ENCODE measurements at places on chromosomes 3 and 15.

GRCh38 chr3:140455521-140456214 is 222.2 kb upstream of the TRIM42 start:
- DNase-seq = no peak

DNA sequence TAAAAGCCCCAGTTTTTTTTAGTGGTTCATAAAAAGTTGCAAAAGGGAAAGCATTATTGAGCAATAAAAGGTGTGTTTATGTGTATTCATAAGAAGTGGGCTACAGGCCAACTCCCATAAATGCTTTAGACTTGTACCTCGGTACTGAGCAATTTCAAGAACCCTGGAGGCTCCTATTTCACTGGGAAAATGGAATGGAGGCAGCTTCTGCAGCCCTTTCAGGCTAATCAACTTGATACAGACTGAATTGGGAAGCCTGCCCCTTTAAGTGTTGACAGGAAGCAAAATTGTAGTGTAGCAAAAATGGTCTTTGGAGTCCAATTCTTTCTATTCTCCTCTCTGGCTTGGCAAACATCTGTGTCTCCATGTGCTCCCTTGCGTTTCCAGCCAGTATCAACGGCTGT is 118.8 kb downstream of the ECT2 start:
- DNase-seq = no peak

DNA sequence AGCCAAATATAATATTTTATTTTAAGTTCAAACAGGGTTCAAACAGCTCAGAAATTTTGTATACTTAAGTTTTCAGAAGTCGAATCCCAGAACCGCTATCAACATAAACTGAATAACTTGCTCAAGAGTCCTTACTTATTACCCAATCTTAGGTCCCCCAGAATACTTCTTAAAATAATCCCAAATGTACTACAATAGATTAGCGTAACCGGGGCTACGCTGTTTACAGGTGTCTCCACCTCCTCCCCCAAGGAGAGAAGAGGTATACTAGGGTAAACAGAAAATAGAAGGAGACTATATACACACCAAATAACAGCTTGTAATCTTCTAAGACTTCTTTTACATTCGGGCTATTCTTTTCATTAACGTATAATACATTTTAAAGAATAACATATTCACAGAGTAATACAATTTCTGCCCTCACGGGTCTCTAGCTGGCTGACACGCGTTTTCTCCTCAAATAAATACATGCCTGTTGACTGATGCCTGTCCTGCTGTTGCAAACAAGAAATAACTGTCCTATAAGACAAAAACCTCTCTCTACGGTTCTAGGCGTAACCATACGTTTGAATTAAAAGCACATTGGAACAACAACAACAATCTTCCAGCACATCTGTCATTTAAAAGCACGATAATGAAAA is 1.3 kb downstream of the DENND4A start:
- DNase-seq = no peak

- DNase-seq = no peak
Measured at GRCh38 chr3:53049987-53050386, 4.1 kb upstream of the SFMBT1 start.

DNA sequence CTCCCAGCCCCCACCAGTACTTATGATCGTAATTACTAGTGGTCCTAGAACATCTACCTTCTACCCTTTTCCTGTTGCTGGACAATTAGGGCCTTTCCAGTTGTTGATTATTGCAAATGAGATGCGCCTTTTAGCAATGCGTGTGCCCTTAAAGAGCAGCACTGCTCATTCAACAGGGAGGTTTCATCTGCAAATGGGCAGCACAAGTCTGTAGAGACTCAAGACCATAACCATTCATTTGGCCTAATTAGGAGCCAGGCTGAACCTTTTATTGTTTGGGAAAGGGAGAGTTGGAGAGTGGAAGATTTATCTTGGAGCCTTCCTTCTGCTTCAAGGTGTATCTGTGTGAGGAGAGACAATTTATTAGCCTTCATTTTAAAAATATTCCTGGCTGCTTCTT is 42.3 kb downstream of the BOC start:
- DNase-seq = no peak

DNA sequence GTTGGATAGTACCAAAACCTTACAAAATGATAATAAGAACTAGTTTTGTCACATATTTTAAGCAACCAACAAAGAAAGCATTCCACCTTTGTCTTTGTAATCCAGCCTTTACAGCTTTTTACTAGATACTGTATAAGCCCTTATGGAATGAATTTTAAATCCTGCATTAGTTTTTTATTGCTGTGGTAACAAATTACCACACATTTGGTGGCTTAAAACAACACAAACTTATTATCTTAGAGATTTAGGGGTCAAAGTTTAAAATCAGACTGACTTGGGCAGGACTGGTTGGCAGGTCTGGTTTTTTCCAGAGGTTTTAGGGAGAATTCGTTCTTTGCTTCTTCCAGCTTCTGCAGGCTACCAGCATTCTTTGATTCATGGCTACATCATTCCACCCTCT is 108.5 kb upstream of the NLGN1 start:
- DNase-seq = no peak

DNA sequence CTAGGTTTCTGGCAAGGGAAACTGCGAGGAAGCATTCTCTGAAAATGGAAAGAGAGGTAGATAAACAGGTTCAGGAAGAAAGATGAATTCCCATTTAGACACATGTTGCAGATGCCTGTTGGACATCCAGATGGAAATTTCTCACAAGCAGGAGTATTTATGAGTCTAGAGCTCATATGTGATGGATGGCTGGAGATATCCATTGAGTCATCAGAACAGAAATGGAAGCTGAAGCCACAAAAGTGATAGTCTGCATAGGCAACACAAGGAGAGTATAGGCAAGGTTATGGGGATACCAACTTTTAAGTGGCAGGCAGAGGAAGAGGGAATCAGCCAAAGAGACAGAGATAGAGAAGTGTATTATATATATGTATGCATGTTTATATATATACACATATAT is 6.3 kb upstream of the RAMAC start:
- DNase-seq = no peak

DNA sequence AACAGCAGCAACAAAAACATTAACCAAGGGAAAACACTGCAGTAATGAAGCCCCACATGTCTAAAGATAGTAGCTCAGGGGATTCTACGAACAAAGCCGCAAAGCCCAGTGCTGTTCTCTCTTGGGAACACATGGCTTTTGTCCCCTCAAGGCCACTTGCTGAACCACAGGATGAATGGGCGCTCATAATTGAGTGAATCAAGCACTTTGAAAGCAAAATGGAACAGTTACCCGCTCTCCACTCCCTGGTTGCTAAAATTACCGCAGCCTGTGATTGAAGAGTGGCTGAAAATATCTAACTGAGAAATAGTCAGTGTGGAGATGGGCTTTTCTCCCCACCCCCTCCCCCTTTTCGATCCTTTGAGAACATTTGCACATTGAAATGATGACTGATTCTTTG is 39.6 kb downstream of the RASGRF1 start:
- no peak for DNase-seq

- no peak for DNase-seq
Measured at GRCh38 chr3:190352861-190353457, 30.7 kb upstream of the CLDN1 start.

DNA sequence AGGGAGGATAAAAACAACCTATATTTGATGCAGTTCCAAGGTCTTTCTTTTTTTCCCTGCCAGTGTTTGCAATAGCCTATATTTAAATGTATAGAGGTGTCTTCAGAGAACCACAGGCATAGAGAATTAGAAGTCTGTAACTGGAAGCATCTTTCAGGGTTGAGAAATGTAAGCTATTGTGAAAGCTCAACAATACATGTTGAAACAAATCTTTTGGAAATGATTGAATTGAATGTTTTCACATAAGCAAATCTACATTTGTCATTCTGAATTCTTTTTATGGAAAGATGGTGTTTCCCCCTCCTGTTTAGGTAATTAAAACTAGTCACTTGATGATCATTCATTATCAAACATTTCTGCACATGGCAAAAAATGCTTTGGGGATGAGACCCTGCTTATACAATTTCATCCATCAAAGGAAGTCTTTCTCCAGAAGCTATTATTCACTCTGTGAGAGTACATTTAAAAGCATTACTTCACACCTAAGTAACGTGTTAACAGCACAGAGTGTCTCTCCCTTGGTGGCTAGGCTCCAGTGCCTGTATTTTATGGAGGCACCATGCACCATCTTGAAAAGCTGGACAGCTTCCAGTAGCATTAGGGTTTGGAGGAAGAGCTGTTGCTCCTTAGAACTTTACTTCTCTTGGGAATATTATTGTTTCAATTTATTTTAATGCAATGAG is 406.2 kb downstream of the LSAMP start:
- DNase-seq = no peak

- DNase-seq = no peak
Measured at GRCh38 chr3:190883973-190884832, 21.7 kb upstream of the GMNC start.

- no peak for DNase-seq
Measured at GRCh38 chr3:126951561-126951960, 31.4 kb upstream of the PLXNA1 start.
